ENCODE measurements at places on chromosomes 7 and 10.

GRCh38 chr10:104308439-104308903 lies 29.8 kb downstream of the ITPRIP start:
- no peak for DNase-seq

GRCh38 chr7:148967032-148967372 lies 61.3 kb downstream of the PDIA4 start:
- no peak for DNase-seq

DNA sequence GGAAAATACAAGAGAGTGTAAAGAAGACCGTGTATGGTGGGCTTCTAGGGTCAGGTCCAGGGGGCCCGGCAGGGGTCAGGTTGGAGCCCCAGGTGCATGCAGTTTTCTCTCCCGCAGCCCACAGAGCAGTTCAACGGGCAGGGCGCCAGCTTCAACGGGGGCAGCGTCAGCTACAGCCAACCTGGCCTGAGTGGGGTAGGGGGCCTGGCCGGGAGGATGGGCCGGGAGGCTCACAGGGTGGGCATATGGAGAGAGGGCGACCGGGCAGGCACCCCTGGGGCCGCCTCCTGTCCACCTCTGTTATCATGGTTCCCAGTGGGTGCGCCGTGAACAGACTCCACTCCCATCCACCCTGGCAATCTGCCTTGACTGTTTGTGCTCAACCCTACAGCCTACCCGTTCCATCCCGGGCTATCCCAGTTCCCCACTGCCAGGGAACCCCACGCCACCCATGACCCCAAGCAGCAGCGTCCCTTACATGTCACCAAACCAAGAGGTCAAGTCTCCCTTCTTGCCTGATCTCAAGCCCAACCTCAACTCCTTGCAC lies 11.5 kb downstream of the ZMIZ2 start:
- DNase-seq: no peak

DNA sequence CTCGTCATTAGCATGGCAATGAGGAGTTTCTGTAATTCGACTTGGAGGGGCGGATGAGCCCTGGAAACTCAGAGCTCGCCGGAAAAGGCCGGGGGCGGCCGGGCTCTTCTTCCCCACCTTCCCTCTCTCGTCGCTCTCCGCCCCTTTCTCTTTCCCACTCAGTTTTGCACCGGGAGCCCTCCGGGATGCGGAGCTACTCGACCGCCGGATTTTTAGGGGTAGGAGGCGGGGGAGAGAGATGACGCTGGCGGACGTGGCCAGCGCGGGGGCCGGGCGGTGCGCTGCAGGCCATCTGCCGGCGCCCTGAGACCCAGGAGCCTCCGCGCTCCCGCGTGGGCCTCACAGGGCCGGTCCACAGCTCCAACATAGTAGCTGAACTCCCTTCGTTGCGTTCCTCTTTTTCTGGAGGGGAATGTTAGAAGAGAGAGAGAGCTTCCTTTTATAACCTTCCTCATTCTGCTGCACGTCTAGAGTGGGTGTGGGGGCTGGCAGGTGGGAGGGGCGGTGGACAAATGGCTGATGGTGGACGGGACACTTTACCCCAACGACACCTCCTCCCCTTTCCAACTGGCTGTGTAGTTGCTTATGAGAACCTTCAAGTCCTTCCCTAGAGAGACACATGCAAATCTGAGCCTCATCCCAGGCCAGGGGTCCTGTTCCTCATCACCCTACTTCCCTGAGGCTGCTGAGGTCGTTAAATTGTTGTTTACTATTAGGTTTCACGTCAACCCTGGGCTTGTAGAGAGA lies 1.1 kb upstream of the HOXA1 start:
- DNase-seq: no peak

GRCh38 chr7:110407706-110408105 lies 683.2 kb upstream of the LRRN3 start:
- no peak for DNase-seq

GRCh38 chr10:119772334-119772733 lies 46.5 kb downstream of the INPP5F start:
- no peak for DNase-seq

- no peak for DNase-seq
Measured at GRCh38 chr10:25556457-25556856, 377.6 kb upstream of the MYO3A start.

Measured in stimulated activated CD8-positive, alpha-beta memory T cell treated with anti-CD3 and anti-CD28 coated beads, Interleukin-12 subunit alpha, Interleukin-12 subunit beta, amount 100 ng/mL, for 1 hour (primary cell).